LNCaP clone FGC (cell line): ENCODE measurements at places on chromosomes 3 and 15.

DNA sequence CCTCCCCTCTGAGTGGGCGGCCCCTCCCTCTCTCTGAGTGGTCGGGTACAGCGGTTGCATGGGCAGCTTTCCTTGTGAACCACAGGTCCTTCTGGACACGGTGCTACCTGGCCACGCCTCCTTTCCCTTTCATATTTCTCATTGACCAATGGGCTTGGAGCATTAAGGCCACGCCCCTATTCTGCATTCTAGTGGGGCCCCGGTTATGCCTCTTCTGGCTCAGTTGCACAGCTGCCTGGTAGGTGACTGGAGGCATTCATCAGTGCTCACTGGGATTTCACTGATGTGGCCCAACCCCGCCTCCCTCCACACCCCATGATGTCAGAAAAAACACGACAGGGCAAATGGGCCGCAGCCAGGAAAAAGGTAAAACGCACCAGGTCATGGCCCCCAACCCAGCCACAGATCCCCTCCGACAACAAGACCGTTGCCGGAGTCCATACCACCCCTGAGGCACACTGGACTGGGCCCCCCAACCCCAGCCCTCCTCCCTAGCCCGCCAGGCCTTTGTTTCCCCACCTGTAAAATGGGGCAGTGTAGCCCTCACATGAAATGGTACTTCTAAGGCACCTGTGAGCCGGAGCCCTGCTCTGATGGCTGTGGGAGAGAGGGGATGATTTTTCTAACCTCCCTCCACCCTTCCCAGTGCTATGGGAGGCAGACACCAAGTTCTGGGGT, 26.3 kb downstream of the NGRN start:
- no peak for DNase-seq

DNA sequence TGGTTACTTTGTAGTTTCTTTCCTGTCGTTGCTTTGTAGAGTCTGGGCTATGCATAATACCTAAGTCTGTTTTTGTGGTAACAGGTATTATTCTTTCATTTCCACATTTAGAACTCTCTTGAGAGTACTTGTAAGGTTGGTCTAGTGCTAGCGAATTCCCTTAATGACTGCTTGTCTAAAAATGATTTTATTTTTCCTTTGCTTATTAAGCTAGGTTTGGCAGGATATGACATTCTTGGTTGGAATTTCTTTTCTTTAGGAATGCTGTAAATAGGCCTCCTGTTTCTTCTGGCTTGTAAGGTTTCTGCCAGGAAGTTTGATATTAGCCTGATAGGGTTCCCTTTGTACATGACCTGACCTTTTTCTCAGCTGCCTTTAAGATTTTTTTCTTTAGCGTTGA, 70.1 kb upstream of the SGO1 start:
- DNase-seq: no peak

GRCh38 chr3:104746056-104746455, 620.7 kb upstream of the ALCAM start:
- no peak for DNase-seq

DNA sequence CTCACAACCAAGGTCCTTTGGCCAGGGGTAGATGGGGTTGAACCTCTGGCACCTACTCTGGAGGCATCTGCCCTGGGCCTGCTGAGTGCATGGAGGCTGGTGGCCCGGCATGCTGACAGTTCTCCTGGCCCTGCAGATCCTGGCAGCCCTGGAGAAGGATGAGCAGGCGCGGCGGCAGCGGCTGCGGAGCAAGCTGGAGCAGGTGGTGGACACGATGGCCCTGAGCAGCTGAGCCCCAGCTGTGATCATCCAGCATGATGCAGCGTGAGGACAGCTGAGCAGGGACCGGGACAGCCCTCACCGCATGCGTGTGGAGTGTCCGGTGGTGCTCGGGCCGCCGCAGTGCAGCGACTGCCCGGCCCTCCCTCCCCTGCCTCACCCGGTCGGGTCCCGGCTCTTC, 50.9 kb downstream of the PLXNA1 start:
- DNase-seq: no peak

GRCh38 chr3:118181274-118181673, 853.4 kb downstream of the IGSF11 start:
- DNase-seq: no peak

GRCh38 chr15:53576841-53577240, 182.6 kb downstream of the WDR72 start:
- DNase-seq: no peak

DNA sequence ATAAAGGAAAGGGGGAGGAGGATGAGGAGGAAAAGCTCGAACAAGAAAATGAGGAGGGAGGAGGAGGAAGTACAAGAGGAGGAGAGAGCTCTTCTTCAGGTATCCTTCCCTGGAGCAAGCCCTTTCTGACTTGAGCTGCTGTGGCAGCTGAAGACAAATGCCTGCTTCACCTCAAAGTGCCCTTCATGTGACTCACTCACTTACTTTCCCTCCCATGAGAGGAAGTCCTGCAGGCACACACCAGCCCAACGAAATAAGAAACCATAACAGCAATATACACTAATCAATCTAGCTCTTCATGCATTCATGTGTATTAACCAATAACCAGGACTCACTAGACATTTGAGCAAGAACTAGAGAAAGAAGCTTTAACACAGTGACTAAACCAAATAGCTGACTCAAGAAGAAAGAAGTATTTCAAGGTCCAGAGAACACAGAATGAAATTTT, 251.9 kb downstream of the IGSF11 start:
- DNase-seq: no peak

DNA sequence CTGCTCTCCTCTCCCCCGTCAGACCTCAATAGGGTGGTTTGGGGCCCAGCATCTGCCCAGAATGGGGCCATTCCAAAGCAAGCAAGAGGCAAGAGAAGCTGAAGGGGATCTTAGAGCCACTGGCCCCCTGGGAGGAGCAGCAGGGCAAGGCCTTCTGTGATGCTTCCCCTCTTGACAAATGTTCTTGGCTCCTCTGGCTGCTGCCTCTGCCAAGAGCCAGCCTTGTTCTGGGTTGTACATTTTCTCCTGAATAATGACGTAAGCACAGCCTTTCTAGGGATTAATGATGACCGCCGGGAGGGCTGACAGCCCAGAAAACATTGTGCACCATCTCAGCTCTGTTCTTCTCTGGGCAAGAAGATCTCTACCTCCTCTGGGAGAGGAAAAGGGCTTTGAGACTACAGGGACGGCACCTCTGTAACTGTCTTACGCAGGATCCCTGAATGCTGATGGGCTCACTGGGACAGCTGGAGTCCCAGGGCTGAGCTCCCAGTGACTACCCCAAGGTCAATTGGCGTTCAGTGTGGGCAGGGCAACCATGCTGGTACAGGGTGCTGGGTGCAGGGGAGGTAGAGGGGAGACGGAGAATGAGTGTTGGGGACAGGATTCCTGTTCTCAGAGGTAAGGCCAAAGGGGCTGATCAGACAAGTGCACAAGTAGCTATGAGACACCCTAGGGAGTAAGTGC, 253.3 kb downstream of the FAM43A start:
- DNase-seq: no peak

DNA sequence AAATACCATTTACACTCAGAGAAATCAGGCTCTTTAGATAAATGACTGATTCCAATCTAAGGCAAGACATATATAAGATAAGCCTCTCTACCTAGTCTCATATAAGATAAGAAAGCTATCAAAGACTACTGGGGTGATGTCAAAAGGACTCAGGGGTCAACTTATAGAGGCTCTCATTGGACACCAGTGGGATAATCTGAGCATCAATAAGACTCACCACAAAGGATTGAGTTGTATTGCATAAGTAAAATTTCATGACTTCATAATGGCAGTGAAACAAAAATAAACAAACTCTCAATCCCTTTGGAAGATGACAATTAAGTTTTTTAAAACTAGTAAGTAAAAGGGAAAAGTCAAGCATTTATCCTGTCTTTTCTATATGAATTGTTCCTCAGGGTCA, 317.8 kb downstream of the SHQ1 start:
- DNase-seq: no peak

DNA sequence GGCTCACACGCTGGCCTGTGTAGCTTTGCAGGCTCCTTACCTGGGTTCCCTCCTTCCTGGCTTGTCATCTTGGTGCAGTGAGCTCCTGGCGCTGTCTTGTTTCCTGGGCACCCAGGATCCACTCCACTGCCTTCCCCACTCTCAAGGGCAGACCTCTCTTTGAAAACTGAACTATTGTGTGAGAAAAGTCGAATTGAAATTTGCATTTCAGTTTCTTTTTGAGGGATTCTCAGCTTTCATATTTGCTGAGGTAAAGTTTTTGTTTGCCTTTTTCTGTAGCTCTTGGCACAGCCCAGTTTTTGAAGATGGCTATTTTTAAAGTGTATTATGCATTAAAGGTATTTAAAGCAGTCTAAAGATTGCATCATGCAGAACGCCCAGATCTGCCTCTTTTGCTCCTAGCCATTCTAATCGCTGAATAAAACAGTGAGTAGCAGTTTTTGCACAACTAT, 70.1 kb downstream of the CCK start:
- DNase-seq: no peak

- peak; percentile 25 for DNase-seq
Measured at GRCh38 chr3:95460274-95460673, 1354.1 kb upstream of the EPHA6 start.

- no peak for DNase-seq
Measured at GRCh38 chr3:37944391-37944842, 46.2 kb upstream of the VILL start.

- DNase-seq: no peak
Measured at GRCh38 chr15:66142285-66142684, 111.3 kb downstream of the MEGF11 start.
